Eye (tissue), 1 donor: ENCODE measurements at places on chromosomes 11 and 22.

- DNase-seq, result no peak
Measured at GRCh38 chr11:10317151-10317755, 12.4 kb downstream of the ADM start.

DNA sequence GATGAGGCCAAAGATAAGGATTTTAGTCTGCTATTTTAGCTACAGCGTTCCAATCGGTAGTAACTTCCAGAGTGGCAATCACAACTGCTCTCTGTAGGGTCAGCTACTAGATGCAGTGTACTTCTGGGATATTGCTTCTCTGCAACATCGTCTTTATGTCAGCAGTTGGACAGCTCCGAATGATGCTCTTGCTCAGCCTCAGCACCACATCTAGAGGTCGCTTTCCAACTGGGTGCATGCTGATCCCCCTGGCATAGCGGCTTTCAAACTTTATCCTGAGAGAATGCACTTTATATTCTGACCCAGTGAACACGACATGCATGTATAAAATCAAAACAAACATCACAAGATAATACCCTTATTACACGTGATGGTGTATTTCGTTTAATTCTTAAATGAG lies 219.6 kb downstream of the C11orf87 start:
- DNase-seq, result peak; percentile 75

GRCh38 chr11:70482529-70482917 lies 84.2 kb downstream of the CTTN start:
- DNase-seq, result peak; percentile 30

DNA sequence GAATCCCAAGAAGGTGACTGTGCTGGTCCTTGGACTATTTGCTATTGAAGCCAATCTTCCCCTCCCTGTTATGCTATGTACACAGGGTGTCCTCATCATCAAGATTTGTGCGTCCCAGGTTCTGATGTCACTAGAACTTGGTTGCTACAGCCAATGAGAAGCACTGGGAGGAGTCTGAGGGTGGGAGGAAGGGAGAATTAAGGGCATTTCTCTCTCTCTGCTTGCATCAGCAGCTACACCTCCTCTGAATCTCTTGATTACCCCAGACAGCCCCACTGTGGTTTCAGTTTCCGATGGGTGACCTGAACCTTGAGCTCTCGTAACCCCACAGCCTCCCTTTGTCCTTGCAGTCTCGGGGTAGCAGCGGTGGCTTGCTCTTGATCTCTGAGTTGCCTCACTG lies 212.4 kb upstream of the SESN3 start:
- no peak for DNase-seq

GRCh38 chr11:11070976-11071375 lies 213.1 kb upstream of the ZBED5 start:
- DNase-seq, result no peak

- DNase-seq, result no peak
Measured at GRCh38 chr22:38446018-38446601, 8.9 kb downstream of the KCNJ4 start.

DNA sequence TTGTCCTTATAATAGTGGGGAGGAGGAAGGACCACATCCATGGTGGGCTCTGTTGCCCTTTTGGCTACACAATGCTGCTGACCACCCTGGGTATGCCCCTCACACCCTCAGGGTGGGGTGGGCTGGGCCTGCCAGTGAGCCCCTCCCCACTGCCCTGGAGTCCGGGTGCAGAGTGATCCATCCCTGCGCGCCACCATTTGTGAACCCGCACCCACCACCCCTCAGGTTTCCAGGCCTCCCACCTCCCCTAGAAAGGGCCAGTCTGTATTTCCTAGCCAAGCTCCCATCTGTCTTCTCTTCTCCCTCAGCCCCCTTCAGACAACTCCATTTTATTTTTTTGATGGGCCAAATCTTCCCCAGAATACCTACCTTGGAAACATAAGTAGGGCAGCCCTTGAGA lies 25.0 kb downstream of the MS4A10 start:
- DNase-seq, result no peak

DNA sequence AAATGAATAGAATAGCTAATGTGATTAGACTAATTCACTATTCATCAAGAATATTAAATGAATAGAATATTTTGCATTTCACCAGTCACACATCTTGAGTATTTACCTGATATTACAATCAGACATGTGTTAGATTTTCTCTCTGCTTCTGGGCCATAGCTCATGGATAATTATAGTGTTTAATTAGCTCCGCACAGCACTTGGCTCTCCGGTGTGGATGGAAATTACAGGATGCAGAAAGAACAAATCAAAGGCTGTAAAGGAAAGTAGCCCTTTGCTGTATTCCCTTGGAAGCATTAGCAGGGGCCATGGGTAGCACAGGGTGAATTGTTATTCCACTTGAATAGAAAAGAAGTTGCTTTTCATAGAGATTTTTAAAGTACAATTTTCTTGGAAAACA lies 320.3 kb upstream of the SORL1-AS1 start:
- no peak for DNase-seq

- DNase-seq, result no peak
Measured at GRCh38 chr11:69397732-69398131, 83.7 kb upstream of the LINC01488 start.

- no peak for DNase-seq
Measured at GRCh38 chr22:18057568-18058209, 20.1 kb upstream of the PEX26 start.

DNA sequence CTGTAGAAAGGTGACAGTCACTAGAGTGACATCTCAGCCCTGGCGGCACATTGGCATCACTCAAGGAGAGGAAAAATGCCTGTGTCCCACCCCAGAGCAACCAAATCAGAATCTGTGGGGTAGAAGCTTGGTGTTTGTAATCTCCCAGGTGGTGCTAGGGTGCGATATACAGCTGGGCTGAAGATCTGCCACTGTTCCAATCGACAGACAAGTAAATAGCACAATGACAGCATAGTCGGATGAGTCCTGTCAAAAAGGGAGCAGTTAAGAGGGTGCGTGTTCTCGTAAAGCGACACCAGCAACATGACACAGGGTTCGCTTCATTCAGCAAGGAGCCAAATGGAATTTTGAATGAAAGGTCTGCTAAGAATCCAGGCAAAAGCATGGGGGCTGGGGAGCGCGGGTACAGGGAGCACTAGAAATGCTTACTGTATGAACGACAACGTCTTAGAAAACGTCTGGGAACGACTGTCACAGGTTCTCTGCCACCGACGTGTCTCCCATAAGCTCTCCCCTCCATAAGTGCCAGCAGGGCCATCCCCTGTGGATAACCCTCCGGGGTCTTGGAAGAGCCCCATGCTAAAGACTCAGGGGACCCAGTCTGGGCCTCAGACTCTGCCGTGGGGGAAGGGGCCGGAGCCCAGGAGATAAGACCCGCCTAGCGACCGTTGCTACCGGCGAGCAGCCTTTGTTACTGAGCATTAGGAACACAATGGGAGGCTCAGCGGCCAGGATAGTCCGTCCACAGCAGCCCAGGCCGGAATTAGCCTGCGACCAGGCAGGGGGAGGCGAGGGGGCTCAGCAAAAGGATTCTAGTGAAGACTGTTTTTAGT lies 20.8 kb downstream of the ADA2 start:
- DNase-seq, result peak; percentile 94

DNA sequence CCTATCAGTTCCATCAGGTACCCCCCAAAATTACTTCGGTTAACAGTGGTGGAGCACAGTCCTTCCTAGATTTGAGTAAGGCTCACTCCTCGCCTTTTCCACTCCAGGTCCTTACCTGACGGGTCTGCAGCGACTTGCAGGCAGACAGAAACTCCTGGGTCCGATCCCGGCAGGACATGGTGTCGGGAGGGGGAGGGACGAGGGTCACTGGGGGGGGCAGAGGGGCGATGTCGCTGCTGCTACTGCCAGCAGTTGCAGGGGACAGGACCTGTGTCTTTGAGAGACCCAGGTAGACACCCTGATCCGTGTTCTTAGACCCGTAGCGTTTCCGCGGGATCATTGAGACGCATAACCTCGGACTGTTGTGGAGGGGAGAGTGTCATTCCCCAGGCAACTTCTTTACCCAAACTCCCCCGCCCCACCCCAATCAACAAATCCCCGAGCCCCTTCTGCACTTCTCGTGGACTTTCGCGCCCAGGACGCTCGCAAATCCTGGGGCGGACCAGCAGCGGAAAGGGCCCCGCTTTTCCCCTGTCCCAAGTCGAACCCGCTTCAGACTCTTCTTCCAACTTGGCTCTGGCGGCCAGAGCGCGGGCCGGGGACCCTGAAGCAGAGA lies 839 bp downstream of the STX5 start:
- no peak for DNase-seq

DNA sequence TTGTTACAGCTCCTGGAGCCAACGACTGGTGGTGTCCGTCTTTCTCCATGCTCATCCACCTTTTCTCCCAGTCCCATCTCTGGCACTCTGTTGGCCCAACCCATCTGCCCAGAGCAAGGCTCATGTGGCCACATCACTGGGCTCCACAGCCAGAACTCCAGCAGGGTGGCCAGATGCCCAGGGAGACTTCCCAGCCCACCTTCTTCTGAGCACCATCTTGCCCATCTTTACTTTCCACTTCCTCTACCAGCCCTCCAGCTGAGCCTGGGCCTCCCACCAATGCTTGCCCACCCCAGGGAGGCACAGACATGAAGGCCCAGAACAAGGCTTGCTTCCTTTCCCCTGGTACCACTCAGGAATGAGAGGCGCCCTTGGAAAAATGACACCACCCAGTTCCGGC lies 116.8 kb downstream of the BUD13 start:
- DNase-seq, result no peak

GRCh38 chr11:128302425-128303186 lies 284.8 kb downstream of the ETS1 start:
- DNase-seq, result no peak

DNA sequence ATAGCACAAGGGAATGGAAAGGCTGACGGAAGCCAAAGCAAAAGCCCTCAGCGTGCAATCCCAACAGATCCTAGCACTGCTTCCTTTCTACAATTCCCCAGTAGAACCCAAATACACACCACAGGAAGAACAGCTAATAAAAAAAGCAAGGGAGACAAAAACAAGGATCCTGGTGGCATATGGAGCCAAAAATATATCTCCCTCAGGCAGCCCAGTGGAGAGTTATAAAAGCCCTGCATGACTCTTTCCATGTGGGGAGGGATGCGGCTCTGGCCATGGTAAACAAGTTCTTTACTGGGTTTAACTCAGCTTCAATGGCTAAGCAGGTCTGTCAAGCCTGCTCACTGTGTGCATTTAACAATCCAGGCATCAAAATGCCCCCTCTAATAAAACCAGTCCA lies 88.1 kb downstream of the PIWIL4 start:
- no peak for DNase-seq

- DNase-seq, result peak; percentile 8
Measured at GRCh38 chr11:106794058-106794457, 224.2 kb downstream of the GUCY1A2 start.

DNA sequence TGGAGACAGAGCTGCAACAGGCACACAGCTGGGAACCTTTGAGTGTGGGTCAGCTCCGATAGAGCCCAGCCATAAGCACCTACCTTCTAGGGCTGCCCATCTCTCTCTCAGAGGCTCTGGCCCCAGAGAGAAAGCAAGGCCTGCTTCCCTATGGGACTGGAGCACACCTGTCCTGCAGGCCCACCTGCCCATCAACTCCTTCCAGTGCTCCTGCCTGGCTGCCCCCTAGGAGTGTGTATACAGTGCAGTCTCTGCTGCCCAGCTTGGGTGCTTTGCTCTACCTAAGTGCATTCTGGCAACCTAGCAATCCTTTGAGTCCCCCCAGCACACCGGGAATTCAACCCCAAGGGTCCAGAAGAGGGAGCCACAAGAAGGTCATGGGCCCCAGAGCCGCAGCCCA lies 21.0 kb downstream of the OR8G5 start:
- DNase-seq, result no peak

- DNase-seq, result no peak
Measured at GRCh38 chr11:119539583-119539982, 116.6 kb upstream of the THY1 start.

DNA sequence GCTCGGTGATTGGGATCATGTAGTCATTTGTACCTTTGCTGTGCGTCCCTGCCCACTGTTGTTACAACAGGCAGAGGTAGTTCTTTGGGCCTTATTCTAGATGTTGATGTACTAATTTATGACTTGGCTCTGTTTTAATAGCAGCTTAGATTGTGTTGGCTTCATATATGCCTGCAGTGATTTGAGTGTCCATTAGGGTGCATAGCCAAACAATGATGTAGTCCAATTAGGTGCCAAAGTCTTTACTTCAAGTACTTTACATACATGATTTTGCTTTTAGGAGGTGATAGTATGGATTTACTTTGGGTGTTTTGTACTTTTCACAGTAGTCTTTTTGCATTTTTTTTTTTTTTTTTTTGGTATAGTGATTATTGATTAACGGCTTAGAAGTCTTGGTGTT lies 46.4 kb downstream of the PPP6R3 start:
- DNase-seq, result peak; percentile 19

- DNase-seq, result no peak
Measured at GRCh38 chr11:70713086-70713835, 314.9 kb downstream of the CTTN start.

DNA sequence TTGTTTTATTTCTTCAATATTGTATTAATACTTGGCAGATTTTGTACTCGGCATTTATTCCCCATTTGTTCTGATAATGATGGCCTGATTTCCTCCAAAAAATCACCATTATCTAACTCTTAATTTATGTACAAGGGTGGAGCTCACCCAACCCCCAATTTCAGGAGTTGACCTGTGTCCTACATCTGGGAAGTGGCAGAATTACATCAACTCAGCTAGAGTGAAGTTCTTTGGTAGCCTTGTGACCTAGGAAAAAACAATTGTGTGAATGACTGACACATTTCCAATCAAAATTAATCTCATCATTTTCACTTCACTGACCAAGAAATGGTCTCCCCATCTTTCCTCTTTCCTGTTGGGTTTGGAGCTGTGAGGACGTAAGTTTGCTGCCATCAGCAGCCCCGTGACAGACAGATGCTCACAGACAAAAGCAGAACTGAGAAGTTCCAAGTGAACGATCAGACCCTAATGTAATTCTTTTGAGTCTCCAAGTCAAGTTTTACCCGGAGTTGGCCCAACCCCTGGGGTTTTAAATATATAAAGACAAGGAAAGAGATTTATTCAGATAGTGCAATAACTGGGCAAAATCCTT lies 16.6 kb upstream of the MS4A6E start:
- no peak for DNase-seq

GRCh38 chr11:8533332-8533731 lies 60.7 kb downstream of the STK33 start:
- DNase-seq, result no peak

GRCh38 chr11:119473226-119473625 lies 50.3 kb upstream of the THY1 start:
- no peak for DNase-seq
